ENCODE measurements at places on chromosomes 1 and 21.
A peak's percentile ranks its signal among the peaks of the same experiment; 100 is the strongest.

GRCh38 chr1:161225178-161225533, 704 bp upstream of the TOMM40L start:
- no peak for DNase-seq

GRCh38 chr1:200245473-200245872, 164.4 kb downstream of the ZNF281 start:
- no peak for DNase-seq

DNA sequence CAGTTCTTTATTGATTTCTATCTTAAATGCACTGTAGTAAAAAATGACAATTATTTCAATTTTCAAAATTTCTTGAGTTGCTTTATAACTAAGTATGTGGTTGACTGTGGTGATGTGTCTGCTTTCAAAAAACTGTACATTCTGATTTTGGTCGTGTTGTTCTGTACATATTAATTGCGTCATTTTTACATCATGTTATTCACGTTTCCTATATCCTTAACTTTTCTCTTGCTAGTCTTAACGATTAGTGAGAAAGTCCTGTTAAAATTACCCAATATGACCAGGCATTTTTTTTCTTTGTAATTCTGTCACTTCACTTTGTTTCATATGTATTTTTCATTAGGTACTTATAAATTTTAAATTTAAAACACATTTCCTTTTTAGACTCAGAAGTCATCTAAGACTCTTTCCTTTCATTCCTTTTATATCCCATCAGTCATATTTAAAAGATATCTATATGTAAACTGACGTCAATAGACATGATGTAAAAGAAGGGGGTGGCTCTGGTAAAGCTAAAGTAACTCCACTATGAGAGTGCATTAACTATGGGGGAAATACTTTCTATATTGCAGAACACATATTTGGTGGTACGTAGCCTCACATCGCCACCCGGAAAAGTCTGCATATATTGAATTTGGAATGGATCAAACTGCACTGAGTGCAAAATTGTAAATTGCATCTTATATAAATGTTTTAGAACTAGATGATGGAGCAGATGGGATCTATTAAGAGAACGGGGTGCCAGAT, 1.1 kb upstream of the COA6 start:
- DNase-seq, result no peak

DNA sequence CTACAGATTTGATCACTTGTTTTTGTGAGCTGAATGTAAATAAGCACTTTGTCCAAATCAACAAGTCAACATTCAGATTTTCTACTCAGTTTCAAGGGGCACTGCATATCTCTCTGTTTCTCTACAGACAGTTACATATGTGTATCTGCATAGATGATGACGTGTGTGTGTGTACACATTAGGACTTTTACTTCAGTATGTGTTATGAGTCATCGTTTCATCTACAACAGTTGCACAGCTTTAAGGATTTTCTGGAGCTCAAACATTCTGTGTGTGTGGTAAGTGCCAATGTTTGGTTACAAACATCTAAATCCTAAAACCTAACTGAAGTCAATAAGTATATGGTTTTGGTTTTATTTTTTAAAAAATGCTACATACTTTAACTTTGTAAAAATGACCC, 494.5 kb upstream of the PBX1 start:
- DNase-seq, result no peak

DNA sequence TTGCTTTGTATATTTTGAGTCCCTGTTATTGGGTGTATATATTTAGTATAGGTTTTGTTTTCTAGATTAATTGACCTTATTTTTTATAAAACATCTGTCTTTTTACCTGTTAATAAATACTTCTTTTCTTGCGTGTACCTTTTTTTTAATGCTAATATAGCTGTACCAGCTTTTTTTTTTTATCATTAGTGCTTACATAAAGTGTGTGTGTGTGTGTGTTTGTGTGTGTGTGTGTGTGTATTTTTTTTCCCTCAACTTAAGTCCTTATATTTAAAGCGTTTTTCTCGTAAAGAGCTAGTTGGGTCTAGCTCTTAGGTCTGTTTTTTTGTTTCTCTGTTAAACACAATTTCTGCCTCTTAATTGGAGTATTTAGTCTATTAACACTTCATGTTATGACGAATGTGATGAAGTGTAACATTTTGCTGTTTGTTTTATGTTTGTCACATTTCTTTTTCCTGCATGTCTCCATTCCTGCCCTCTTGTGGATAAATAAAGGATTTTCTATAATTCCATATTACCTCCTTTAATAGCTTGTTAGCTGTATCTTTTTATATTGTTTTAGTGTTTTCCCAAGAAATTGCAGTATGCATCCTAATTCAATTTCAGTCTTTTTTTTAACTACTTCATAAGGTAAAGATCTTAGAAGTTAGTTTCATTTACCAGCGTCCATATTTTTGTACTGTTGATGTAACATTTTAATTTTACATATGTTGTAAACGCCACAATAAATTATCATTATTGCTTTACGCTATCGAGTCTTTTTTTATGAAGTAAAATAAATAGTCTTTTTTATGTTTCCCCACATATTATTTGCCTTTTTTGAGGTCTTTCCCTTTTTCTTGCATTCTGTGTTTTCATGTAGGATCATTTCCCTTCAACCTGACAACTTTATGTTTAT, 4.3 kb downstream of the PRMT2 start:
- no peak for DNase-seq

GRCh38 chr1:208233546-208233945, 10.6 kb downstream of the PLXNA2 start:
- DNase-seq, result no peak

DNA sequence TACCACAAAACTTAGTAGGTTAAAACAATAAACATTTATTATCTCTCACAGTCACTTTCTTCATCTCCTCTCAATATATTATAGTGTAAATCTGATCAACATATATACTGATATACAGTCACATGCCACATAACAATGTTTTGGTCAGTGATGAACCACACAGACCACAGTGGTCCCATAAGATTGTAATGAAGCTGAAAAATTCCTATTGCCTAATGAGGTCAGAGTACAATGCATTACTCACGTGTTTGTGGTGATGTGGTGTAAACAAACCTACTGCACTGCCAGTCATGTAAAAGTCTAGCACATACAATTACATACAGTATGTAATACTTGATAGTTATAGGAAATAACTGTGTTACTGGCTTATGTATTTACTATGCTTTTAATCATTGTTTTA, 30.1 kb downstream of the OLFML3 start:
- no peak for DNase-seq

DNA sequence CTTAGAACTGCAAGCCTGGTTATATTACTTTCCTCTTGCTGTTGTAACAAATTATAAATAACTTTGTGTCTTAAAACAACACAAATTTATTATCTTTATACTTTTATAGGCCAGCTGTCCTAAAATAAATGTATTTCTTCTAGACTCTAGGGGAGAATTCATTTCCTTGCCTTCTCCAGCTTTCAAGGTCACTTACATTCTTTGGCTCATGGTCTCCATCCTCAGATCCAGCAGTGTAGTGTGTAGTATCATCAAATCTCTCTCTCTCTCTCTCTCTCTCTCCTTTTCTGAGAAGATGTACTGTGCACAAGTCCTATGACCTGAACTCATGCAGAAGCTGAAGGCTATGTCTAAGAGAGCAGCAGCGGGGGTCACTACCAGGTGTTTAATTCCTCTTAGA, 1510.6 kb downstream of the MRPL39 start:
- no peak for DNase-seq

- no peak for DNase-seq
These were observed 214.4 kb upstream of the DAB1 start for GRCh38 chr1:57638239-57638638.

DNA sequence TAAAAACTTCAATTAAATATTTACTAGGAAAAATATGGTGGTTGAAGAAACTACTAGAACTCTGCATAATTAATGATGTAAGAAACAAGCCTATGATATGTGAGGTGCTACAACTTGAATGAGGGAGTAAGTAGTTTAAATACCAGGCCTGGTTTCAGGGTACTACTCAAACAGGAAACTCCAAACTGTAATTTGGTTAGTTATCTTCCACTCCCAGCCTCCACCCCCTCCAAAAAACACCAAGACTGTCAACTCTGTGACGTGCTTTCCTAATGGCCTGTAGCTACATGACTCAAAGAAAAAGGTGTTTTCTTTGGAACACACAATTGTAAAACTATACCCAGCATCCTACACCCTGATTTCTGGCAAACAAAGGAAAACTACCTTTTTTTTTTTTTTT, 55.9 kb upstream of the RCC1 start:
- peak; percentile 71 for DNase-seq

- DNase-seq, result peak; percentile 24
These were observed 81.0 kb downstream of the PDE9A start for GRCh38 chr21:42734323-42734971.

DNA sequence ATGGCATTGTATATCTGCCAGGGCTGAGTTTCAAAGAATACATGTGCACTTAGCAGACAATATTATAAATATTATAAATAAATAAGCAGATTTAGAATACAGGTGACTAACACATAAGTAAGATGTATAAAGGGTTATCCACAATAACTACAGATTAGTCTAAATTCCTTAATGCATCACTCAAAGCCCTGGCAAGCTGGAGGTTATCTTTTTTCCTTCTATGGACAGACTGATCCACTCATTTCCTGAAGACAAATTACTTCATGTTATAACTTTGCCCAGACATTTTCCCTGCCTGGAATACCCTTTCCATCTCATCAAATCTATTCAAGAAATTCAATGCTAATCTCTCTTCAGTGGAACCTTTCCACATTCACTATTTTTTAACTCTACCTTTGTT, 38.8 kb downstream of the LUZP1 start:
- DNase-seq, result no peak

DNA sequence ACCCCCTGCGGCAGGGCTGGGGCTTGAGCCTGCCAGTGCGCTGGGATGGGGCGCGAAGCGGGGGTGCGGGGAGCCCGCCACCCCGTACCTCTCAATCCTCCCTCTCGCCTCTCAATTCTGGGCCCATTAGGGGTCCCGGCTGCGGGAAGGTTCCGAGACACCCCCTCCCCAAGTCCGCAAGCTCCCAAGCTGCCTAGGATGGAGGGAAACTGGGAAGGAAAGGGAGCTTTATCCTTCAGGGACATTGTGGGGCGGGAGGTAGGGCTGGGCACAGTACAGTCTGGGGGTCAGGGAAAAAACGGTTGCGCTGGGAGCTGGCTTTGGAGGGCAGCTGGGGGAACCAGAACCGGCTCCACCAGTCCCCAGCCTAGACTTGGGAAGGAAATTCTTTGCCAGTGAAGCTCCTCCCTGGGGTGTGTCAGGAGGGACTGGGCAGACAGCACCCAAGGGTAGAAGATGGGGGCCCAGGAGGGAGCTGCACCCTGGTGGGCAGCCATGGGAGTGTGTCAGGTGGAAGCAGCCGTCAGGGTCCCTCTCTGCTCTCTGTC, 904 bp downstream of the GJB3 start:
- DNase-seq, result no peak

DNA sequence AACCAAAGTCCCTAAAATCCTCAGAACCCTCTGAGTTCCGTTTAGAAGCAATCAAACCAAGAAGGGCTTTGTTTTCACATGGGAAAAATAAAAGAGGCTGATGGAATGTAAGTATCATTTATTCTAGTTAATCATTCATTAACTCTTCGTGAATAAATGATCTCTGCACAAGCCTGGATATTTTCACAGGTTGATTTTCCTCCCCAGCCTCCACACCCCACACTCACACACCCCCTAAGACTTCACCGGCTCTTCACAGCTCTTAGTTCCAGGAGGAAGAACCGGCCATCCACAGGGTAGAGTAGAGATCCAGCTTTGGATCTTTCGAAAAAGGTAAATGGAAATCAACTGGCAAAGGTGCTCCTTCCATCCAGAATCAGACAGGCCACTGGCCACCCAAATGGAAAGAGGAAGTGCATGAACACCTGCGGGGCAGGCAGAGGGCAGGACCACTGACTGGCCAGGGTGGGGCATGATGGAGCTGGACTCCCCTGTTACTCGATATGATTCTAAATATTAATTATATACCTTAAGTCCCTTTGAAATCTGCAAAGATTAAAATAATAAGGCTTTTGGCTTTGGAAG, 10.0 kb downstream of the C1orf198 start:
- DNase-seq, result no peak

- DNase-seq, result no peak
These were observed 81.4 kb downstream of the ASTN1 start for GRCh38 chr1:177082855-177083693.

DNA sequence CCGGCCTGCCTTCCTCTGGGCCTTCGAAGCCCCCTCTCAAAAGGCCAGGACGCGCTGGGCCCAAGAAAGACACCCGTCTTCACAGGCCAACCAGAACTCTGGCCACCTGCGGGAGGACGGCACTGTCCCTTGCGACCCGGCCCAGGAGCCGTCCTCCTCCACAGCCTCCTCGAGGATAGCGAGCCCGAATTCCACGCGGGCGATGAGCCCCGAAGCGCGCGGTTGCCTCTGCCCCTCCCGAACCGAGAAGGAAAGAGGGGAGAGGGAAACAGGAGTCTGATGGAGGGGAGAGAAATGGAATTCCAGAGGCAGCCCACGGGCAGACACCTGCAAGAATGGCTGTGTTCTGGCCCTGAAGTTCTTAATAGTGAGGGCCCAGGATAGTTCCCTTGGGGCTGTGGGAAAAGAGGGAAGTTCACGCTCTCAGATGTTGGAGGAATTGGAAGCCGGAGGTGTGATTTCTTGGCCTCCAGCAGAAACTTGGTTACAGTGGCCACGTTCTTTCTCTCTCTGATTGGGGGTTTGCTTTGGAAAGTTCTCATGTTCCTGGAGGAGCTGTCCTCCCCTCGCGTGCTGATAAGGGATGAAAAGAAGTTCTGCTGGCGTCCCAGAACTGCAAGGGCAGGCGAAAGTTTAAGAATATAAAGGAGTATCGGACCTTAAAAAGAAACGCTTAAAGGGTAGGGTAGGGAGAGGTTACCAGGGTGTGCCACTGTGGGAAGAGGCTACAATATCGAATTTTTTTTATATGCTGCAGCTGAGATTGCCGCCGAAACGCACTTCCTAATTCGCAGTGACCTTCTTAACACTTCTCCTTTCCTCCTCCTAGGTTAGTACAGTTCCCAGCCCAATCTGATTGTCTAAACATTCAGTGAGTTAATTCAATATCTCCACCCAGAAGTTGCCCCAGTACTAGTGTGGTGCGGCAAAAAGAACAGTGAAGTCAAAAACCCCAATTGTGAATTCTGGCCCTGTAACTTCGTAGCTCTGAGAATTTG, 5.8 kb upstream of the SLC44A5 start:
- peak; percentile 8 for DNase-seq

- no peak for DNase-seq
These were observed 259.9 kb downstream of the CTH start for GRCh38 chr1:70671006-70671405.

DNA sequence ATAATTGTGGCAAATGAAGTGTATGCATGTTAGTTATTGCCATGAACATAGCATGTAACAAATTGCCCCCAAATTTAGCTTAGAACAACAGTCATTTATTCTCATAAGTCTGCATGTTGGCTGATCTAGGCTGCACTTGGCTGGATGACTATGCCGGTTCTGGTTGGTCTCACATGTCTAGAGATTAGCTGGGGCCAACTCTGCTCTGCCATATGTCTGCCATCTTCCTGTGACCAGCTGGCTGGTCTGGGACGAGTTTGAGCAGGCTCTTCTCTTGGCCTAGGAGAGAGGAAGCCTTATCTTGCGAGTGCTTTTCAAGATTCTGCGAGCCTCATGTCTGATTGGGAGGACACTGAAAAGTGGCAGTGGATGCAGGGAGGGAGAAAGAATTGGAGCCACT, 198.3 kb upstream of the FAM78B start:
- DNase-seq, result no peak

DNA sequence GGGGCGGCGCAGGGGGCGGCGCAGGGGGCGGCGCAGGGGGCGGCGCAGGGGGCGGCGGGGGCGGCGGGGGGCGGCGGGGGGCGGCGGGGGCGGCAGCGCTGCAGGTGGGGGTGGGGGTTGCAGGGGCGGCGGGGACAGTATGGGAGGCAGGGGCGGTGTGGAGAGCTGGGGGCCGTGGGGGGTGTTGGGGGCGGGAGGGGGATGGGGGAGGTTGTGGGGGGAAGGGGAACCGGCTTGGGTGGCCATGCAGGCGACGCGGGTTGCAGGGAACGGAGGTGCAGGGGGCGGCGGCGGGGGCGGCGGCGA, 13.0 kb upstream of the SLC19A1 start:
- no peak for DNase-seq
